ENCODE measurements at places on chromosomes 5 and 9. TPM values are rescaled to one million over a fixed set of nuclear protein-coding genes. Genes with fewer than 3 reads are reported as not detected.

DNA sequence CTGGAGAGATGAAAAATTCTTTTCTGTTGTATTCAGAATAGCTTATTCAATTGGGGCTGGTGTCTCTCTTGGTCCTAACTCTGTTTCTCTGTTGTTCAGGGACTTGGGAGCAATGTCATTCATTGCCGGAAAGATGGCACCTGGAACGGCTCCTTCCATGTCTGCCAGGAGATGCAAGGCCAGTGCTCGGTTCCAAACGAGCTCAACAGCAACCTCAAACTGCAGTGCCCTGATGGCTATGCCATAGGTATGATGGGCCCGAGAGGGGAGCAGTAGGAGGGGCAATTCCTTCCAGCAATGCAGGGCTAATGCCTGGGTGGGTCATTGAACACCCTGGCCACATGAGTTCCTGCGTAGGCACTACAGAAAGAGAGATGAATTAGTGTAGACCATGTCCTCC is 208.9 kb downstream of the PAPPA start:
- DNase-seq = no peak

- no peak for DNase-seq
These were observed 167.2 kb upstream of the HMHB1 start for GRCh38 chr5:143644727-143645126.

- no peak for DNase-seq
These were observed 25.8 kb upstream of the MED10 start for GRCh38 chr5:6404129-6404528.

DNA sequence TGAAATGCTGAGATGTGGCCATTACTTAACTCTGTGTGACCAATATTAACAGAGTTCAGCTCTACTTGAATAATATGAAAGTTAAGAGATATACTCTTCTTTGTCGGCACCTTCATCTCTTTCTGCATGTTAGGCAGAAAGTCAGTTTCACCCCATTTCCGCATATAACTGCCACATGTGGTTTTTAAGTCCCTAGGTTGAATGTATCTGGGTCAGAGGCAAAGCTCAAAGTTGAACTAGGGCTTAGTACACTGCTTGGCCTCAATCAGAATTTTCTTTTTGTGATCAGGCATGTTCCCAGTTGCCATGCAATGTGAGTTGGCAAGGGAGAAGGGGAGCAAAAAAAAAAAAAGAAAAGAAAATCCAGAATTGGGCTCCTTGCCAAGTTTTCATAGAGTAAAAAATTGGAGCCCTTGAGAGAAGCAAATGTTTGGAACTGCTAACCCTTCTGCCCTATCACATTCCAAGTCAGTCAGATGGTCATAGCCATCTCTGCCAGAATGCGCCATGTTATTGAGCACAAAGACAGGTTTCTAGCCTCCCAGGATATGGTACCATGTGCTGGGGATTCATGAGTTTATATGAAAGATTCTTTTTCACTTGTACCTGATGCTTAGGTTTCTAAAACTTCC is 251.2 kb upstream of the RORB start:
- DNase-seq = no peak

- no peak for DNase-seq
These were observed 20.5 kb upstream of the VPS13A start for GRCh38 chr9:77156646-77157371.

- no peak for DNase-seq
These were observed 4.9 kb downstream of the MED27 start for GRCh38 chr9:132074736-132075135.

- no peak for DNase-seq
These were observed 525.6 kb downstream of the SPATA31D1 start for GRCh38 chr9:82513976-82514735.

GRCh38 chr5:2505217-2505616 is 246.3 kb downstream of the IRX2 start:
- DNase-seq = no peak

- DNase-seq = no peak
These were observed 34.4 kb downstream of the CPEB4 start for GRCh38 chr5:173922527-173922926.

The MACIR gene
- 1.3 TPM for total RNA-seq

The MYOT gene
- total RNA-seq = not detected

The FST gene
- total RNA-seq = 0.67 TPM

The FNIP1 gene
- 34.5 TPM for total RNA-seq

The GFI1B gene
- not detected for total RNA-seq

All from CD4-positive, alpha-beta T cell (primary cell).